ENCODE measurements at places on chromosomes 13 and 19.

DNA sequence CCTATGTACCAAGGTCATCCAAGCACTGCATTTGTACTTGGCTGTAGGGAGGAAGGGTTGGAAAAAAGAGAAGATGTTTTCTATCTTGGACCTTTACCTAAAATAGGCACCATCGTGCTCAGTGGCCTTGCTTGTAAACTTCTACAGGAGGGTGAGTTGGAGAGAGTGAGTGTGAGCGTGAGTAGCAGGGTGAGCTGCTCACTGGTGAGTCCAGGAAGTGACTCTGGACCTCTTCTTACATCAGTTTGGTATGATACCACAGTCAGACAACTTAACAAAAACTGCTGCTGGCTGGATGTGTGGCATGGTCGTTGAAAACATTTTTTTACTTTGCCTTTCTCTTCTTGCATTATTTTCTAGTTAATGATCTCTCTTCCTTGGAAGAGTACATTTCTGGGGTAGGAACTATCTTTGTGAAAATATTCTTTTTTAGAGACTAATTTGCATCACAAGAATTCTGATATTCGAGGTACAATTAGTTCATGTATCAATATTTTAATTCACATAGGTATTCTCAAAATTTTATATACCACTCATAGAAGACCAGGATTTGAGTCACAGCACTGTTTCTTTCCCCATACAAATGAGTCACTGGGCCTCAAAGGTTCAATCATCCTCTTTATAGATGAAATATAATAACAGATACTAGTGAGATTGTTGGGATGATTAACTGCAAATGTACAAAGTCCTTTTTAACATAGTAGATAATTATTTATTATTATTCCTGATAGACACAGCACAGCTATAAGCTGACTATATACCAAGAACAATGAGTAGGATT lies 651 bp downstream of the SERPINE3 start:
- DNase-seq, result no peak

DNA sequence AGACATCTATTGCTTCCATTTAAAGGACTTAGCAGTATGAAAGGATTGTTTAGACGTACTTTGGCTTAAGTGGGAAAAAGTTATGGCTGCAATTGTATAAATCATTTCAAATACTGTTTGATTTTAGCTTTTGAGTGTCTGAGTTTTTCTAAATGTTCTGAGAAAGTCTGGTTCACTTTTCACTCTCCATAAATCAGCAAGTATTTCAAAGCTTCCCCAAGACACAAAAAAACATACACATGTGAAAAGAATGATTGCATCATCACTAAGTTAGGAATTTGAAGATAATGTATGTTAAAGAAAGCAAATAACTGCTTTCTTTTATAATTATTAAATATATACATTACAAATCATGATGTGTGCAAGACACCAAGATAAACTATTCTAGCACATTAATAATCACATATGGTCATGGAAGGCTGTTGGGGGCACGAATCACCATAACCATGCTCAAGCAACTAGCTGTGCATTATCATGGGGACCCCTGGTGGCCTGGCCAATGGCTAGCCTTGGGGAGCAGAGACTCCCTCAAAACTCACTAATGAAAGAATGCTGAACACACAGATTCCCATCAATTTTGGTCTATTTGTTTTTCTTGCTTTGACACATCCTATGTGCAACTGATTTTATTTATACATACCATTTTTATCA lies 111.1 kb downstream of the MIPEP start:
- no peak for DNase-seq

GRCh38 chr19:21128901-21129698 lies 12.7 kb upstream of the ZNF431 start:
- no peak for DNase-seq

DNA sequence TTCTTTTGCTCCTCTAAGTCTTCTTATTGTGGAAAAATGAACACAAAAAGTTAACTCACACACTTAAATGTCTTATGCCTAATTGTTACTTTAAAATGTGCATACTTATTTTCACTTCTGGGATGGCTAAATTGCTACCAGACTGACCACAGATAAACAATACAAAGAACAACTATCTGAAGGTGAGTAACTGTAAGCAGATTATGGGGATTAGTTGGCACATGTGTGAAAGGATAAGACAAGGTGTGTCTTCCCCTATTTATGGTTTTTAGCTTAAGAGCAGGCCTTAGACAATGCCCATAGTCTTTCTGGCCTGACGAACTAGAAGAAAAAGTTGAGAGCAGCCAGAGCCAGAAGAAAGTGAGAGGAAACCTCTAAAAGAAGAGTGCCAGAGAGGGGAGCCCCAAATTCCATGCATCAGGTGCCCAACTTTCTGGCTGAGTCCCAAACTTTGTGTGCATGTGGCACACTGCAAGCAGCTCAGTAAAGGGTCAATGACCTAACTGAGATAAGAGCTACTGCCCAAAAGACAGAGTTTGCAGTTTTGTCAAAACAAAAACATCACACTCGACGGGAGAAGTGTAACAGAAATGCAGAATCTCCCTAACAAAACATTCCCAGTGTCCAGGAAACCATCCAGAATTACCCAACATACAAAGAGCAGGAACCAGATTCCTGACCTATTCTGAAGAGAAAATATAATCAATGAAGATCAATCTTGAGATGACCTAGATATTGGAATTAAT lies 375.4 kb downstream of the KCNRG start:
- no peak for DNase-seq
